ENCODE measurements at places on chromosomes 4 and X.
A peak's percentile ranks its signal among the peaks of the same experiment; 100 is the strongest.

DNA sequence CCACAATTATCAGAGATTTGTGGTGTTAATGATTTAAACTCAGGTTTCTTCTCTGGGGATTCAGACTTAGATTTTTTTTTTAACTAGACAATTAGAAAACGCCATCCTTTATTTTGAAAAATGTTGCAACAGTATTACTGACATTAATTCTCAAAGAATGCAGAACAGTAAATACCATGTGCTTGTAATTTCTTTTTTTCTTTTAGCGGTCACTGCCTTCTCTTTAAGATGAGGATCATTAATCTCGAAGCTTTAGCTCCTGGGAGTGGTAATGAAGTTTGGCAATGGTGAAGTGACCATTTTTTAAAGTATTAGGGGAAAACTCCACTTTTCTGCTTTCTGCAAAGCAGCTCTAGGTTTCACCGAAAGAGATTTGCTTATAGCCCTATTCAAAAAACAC is 164.0 kb upstream of the MBNL3 start:
- no peak for DNase-seq

DNA sequence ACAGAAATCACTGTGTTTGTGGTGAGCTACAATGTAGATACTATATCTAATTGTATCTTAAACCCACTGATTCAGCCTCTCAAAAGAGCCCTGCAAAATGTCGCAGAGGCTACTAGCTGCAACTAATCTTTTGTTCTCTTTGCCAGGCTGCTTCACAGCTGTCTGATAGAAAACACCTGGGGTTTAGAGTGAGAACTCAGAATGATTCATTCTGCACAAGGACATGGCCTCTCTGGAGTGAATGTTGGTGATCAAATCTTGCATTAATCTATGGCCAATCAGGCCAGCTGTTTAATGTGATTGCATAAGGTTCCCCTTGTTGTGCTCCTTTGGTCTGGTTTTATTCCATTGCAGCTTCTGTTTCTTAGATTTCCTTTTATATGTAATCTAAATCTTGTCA is 100.3 kb downstream of the EMCN start:
- DNase-seq, result no peak

DNA sequence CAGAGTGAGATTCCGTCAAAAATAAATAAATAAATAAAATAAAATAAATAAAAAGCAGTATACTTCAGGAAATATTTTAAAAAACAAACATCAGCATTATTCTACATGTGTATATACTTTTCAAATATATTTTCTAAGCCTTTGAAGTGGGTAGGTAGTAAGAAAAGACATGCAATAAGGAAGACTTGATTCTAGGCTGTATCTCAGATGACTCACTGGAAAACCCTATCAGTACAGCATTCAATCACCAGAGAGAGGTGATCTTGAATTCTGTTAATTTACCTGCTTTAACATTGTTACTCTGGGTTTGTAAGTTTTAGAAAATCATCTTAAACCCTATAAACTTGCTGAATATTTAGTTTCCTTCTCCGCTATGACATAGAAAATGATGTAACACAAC is 106.6 kb upstream of the NAP1L5 start:
- no peak for DNase-seq

- peak; percentile 43 for DNase-seq
Measured at GRCh38 chrX:132612821-132613564, 124.2 kb upstream of the MBNL3 start.

DNA sequence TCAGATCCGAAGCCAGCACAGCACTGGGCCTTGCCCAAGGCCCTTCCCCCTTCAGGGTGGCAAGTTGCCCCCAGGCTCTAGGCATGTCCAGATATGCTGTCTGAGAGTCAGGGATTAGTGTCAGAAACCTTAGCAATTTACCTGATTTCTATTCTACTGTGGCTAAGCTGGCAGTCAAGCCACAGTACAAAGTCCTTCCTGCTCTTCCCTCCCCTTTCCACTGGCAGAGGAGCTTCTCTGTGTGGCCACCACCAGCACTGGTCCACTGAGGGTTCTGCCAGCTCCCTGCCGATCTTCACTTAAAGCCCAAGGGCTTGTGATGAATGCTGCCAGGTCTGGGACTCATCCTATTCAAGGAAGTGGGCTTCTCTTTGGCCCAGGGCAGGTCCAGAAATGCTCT is 324.5 kb upstream of the RPS6KA3 start:
- no peak for DNase-seq

DNA sequence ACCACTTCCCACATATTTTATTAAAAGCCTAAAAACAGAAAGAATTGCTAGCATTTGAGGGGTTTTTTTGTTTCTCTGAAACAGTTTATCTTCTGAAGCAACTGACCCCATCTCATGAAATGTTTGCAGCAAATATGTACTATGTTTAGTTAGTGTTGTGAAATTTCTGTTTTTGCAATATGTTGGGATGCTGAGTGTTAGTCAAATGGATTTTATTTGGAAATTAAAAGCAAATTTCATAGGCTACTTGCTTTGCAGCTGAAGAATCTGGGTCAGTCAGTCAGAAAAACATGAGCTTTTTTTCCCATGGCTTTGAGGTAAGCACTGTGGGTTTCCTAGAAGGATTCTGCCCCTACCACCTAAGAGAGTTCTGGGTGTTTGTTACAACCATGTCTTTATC is 184.9 kb upstream of the DKK2 start:
- DNase-seq, result no peak

DNA sequence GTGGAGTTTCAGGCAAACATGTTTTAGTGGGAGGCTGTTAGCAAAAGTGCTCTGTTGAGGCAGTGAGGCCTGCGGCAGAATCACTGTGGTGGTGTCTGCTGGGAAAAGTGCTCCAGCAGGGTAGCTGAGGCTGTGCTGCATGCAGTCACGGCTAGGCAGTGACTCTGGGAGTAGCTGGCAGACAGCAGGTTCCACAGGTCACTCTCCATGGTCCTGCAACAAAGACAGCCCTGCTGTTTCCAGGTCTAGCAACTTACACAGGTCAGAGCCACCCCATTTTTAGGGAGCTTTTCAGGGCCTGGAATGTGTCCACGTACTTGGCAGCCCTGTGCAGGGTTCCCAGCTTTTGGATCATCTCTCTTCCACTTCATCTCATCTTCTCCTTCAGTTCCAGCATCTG is 184.3 kb downstream of the NAA11 start:
- DNase-seq, result no peak

- DNase-seq, result no peak
Measured at GRCh38 chrX:153635788-153636668, 11.0 kb upstream of the DUSP9 start.

DNA sequence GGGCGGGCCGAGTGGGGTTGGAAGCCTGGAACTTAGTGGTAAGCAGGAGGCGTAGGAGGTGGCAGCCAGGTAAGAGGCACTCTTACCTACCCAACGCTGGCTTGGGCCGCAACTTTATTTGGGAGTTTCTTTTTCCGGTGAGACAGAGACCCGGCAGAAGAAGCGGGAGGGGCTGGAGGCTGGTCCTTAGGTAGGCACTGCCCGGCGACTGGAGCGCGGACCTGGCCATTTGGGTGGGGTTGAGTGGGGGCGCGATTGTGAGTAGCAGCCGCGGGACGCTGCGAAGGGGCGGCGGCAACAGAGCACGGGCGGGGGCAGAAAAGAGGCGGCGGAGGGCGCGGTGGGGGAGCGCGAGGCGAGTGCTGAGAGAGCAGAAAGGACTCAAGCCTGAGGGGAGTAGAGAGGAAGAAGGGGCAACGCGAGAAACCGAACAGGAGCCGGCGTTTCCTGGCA is 334 bp upstream of the POU4F2 start:
- no peak for DNase-seq

GRCh38 chrX:154516656-154517100 is 646 bp upstream of the FAM3A start:
- no peak for DNase-seq

DNA sequence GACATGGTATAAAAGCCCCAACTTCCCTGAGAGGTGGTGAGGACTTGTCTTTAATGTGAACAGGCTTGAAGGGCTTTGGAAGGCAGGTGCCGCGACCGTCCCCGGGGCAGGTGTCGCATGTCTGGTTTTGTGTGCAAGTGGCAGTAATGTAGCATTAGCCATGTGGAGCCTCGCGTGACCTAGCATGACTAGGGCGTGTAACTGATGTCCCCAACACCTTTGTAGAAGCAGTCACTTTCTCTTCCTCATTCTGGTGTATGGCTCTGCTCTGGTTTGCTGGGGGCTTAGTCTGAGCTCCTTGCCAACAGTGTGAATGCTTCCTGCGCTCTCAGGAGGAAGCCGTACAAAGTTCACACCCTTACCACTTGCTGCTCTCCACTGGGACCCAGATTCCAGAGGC is 145.7 kb downstream of the AMMECR1 start:
- DNase-seq, result no peak

DNA sequence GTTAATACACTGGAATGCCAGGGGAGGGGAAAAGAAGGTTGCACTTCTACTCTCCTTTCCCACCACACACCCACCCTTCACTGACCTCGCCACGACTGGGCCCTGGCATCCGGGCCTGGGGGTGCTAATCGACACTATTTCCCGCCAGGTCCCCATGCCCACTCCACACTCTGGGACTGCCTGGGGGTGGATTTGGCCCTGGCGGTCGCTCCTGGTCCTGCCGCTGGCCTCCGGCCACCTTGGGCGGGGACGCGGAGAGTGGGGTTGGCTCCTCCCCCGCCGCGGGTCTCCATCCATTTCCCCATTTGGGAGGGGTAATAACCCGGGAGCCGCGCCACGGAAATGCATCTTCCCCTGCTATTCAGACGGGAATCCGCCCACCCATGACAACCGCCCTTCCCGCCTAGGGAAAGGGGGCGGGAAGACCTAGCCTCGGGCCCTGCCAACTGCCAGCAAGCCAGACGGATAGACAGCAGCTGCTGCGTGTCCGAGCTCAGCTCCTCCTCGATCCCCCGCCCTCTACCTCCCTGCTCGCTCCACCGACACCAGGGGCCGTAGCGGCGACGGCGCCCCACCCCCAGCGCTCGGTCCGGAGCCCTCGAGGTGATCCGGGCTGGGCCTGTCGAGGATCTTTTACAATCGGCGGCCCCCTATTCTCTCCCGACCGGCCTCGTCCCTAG is 78.1 kb downstream of the RLIM start:
- DNase-seq, result peak; percentile 14

- DNase-seq, result no peak
Measured at GRCh38 chr4:142559986-142560385, 286.1 kb downstream of the INPP4B start.

DNA sequence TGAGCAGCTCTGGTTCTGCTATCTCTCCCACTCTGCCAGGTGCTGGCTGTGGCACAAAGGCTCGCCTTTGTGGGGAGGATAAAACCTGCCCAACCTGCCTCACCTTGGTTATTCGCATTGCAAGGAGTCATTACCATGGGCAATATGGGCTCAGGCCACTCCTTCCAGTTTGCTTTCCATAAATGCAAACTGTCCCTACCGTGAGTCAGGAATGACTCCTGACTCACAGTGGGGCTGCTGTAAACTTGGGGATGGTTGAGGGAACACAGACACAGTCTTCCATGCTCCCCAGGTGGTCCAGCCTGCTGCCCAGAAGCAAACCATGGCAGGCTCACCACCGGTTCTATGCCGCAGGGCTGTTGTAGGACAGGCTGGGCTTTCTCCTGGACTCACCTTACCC is 36.1 kb downstream of the COQ2 start:
- no peak for DNase-seq

DNA sequence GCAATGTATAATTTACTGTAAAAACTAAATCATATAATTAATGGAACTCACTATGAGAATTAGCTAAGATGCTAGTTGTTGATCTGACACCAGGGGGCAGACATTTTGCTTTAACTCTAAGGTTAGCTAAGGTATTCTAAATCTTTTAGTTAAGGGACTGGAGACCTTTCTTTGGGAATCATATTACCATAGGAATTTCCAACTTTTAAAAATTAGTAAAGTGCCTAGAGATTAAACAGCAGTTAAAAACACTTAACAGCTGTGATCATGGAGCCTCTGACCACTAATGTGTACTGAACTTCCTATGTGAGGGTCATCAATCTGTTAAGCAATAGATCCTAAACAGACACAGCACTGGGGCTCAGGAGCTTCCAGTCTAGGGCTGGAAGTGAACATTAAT is 226.6 kb downstream of the NSUN7 start:
- no peak for DNase-seq

- DNase-seq, result no peak
Measured at GRCh38 chr4:119506806-119507205, 121.8 kb downstream of the PDE5A start.

Data from stimulated activated CD4-positive, alpha-beta T cell treated with anti-CD3 and anti-CD28 coated beads, Interleukin-4, amount 100 ng/mL, for 1 hour (primary cell).